ENCODE measurements at places on chromosomes 16 and 17. TPM values are rescaled to one million over a fixed set of nuclear protein-coding genes. Genes with fewer than 3 reads are reported as not detected.
A peak's percentile ranks its signal among the peaks of the same experiment; 100 is the strongest.

DNA sequence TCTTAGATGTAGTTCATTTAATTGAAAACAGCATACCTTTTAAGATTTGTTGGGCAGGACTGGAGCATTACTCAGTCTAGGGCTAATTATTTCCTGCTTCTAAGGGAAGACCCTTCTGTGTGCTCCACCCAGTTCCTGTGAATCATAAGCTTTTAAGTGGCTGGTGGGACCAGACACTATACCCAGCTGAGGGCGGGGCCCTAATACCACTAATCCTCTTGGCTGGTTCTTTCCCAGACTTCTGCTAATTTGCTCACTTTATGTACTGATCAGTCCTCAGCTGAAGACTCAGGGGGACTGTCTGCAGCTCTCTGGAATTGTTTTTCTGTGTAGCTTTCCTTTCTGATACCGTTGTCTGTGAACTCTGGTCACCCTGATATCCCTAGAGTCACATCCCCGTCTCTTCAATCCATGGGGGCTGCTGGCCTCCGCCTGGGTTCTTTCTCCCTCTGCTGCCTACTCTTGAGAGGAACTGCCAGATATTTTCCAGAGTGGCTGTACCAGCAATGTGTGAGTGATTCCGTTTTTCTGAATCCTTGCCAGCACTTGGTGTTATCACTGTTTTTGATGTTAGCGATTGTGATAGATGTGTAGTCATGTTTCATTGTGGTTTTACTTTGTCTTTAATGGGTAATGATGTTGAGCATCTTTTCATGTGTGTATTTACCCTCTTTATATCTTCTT lies 35.1 kb downstream of the MFSD11 start:
- DNase-seq = no peak

DNA sequence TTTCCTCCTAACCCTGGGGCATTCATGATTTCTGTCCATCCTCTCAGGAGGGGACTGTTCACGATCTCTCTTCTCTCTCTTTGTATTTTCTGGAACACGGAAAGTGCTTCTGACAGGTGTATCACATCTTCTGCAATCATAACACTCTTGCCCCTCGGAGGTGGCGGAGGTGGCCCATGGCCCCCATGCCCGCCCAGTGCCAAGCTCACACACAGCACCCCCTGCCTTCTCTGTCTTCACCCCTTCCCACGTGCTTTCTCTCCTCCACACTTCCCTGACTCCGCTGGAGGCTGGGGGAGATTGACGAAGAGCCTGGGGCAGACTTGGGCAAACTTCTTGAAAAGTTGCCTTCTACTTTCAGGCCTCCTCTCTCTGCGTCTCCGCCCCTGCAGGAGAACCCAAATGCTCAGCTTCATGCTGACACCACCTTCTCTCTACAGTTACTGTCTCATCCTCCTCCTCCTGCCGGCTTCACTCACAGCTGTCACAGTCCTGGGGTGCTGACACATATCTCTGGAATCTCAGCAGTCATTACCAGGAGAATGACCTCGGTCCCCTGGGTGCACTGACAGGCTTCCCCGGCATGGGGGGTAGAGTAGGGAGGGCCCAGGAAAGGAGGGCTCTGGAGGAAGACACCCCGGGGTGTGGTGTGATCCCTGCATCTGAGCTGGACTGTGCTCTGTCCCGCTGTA lies 127.1 kb downstream of the ENGASE start:
- DNase-seq = no peak

The NPIPB6 gene
- total RNA-seq = 0.28 TPM

DNA sequence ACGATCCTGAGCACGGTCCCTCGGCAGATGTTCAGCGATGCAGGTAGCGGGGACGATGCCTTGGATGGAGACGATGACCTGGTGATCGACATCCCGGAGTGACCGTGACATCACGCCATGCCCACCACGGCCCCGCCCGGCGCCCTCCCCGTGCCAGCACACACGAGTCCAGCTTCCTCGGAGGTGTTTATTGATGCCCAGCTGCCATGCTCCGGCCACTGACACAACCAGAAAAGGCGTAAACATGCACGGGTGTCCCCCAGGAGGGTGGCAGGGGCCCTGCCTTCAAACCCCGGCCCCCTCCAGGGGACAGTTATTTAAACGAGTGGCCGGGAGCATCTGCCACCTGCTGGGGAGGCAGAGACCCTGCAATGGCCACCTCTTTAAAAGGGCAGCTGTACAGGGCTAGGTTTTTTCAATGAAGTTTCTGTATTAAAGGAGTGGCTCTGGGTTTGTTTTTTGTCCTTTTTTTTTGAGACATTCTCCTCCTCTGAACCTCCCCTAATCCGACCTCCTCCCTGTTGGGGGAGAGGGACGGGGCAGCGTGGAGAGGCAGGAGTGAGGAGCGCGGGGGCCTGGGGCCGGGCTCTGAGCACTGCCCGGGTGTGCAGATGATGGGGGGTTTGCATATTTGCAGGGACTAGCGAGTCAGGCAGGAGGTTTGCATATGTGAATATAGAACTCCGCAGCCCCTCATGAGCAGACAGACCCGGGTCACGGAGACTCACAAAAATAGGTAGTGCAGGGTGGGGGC lies 5.3 kb downstream of the DOC2A start:
- DNase-seq = no peak

The TPSAB1 gene
- 1.6 TPM for total RNA-seq

The TNFSF13 gene
- total RNA-seq = 5.9 TPM

DNA sequence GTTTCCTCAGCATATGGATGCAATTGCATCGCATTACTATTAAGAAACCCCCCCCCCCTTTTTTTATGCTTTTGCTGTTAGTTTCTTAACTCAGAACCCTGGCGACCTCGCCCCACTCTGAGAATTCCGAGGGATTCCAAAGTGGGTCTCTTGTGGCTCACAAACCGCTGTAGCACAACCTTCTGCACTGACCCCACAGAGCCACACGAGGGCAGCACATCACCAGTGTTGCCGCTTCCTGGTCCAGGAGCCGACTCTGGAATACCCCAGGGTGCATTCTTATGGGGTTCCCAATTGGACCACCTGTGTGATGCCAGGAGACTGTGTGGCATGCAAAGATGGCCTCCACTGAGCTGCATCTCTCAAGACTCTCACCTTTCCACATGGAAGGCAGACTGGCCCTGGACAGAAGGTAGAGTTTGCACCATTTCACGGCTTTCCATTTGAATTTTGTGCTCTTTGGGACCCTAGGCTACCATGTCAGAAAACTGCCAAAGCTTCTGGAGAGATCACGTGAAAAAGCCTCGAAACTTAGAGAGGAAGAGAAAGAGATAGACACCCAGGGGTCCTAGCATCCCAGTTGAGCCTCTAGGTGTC lies 432.7 kb upstream of the ASIC2 start:
- peak; percentile 51 for DNase-seq

DNA sequence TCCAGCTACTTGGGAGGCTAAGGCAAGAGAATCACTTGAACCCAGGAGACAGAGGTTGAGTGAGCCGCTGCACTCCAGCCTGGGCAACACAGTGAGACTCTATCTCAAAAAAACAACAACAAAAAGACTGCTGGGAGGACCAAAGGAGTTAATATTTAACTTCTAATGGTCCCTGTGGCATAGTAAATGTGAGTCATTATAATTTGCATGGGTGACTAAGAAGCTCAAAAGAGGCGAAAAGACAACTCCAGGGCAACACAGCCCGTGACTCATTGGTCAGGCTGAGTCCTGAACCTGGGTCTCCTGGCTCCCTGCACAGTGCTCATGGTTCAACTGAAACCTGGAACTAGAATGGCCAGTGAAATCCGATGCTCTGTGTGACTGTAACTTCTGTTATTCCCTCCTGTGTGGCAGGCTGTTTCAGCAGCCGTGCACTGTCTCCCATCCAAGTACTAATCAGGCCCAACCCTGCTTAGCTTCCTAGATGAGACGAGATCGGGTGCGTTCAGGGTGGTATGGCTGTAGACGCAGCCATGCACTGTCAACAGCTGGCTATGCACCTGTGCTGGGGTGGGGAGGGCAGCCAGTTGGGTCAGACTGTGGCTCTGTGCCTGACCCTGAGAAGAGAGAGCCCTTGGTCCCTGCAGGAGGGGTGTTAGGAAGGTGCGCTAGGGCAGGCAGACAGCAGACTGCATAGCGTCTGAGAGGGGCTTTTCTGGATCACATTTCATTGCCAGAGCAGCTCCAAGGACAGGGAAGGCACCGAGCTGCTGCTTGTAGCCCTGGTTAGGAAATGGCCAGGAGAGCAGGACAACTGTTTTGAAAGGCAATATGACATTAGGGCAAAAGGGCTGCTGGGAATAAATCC lies 14.5 kb upstream of the GPRC5C start:
- DNase-seq = no peak

GRCh38 chr16:26951950-26952349 lies 114.8 kb upstream of the C16orf82 start:
- no peak for DNase-seq

- peak; percentile 72 for DNase-seq
Observed at GRCh38 chr16:52398491-52398960, 148.4 kb downstream of the TOX3 start.

The NPW gene
- 8.5 TPM for total RNA-seq

GRCh38 chr17:18018411-18018921 lies 20.5 kb downstream of the ATPAF2 start:
- peak; percentile 62 for DNase-seq

The TBC1D3H gene
- total RNA-seq = not detected

The UBE2G1 gene
- 37.8 TPM for total RNA-seq

The KRTAP3-1 gene
- not detected for total RNA-seq

DNA sequence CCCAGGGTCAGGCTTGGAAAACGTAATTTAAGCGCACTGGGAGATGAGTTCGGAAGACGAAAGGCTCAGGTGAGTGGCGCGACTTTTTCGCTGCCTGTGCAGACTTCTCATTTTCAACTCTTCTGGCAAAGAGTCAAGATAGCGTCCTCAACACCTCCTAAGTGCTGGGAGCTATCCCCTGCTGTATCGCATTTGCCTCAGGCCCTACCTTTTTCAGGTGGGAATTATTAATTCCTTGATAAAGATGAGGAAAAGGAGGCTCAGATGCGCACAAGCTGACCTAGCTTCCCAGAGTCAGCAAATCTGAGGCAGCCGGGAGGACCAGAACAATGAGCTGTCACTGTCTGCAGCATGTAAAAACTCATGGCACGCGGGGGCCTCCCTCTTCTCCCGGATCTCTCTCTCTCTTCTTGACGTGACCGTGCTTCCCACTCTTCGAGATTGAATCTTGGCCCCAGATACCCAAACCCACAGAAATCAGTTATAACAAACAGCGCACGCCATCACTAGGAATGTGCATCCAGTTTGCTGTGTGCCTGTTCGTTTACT lies 512 bp upstream of the ADAMTS18 start:
- DNase-seq = no peak

- no peak for DNase-seq
Observed at GRCh38 chr16:70570967-70571570, 47.5 kb downstream of the SF3B3 start.

DNA sequence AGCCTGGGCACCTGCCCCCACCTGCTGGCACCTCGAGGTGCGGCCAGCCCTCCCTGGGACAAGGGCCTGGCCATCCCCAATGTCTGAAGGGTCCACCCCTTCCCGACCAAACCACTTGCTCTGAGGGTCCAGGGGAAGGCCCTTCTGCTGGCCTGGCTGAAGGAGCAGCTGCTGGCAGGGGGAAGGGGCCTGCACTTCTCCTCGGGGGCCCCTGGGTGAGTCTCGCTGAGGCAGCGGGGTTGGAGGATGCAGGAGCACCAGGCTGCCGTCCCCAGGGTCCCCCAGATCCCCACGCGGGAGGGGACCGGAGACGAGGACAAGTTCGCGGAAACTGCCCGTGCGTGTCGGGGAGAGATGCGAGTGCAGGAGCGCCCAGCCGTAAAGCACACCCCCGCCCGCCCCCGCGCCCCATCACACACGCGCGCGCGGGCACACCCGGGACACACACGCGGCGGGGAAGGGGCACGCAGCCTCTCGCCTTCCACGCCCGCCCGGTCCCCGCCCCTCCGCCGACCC lies 725 bp upstream of the CACNA1H start:
- no peak for DNase-seq

The SLC22A31 gene
- total RNA-seq = 0.30 TPM

Data from left lobe of liver (tissue), 2 donors.